ENCODE measurements at places on chromosomes 3 and 15.
A peak's percentile ranks its signal among the peaks of the same experiment; 100 is the strongest.

GRCh38 chr3:78822726-78823125 lies 945.1 kb downstream of the ROBO1 start:
- no peak for DNase-seq

- DNase-seq = no peak
Observed at GRCh38 chr3:169686874-169687273, 23.4 kb upstream of the MECOM start.

DNA sequence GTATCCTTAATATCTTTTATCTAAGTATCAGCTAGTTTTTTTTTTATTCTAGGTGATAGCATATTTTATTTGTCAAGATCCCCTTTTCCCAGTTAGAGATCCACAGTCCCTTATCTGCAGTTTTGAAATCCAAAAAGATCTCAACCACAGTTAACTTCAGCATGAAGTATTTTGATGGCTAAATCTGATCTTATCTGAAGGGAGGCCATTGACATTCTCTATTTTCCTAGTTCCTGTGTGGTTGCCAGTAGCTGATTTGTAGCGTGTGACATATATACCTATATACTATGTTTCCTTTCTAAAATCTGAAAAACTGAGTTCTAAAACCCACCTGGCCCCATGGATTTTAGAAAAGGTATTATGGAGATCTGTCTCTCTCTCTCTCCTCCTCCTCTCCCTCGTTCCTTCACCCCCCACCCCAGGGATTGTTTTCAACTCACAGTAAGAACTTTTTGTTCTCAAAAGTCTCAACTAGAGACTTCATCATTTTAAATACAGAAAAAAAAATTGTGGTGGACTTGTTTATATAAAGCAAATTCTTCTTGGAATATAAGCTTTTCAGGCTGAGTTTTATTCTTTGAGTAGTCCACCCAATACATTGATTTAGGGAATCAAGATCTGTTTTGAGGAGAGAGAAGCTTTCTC lies 12.3 kb downstream of the TCF12 start:
- DNase-seq = no peak

GRCh38 chr3:178445139-178445538 lies 91.1 kb upstream of the KCNMB2 start:
- no peak for DNase-seq

- peak; percentile 90 for DNase-seq
Observed at GRCh38 chr15:68875377-68876116, 54.8 kb upstream of the SPESP1 start.

GRCh38 chr15:52653431-52653964 lies 25.7 kb downstream of the ATOSA start:
- no peak for DNase-seq

- no peak for DNase-seq
Observed at GRCh38 chr3:133561679-133562078, 11.8 kb upstream of the CDV3 start.

GRCh38 chr3:45272032-45272810 lies 46.1 kb upstream of the TMEM158 start:
- DNase-seq = no peak

- no peak for DNase-seq
Observed at GRCh38 chr15:74127954-74128784, 2.2 kb upstream of the ISLR2 start.

GRCh38 chr3:155252535-155252934 lies 40.9 kb downstream of the STRIT1 start:
- DNase-seq = no peak

DNA sequence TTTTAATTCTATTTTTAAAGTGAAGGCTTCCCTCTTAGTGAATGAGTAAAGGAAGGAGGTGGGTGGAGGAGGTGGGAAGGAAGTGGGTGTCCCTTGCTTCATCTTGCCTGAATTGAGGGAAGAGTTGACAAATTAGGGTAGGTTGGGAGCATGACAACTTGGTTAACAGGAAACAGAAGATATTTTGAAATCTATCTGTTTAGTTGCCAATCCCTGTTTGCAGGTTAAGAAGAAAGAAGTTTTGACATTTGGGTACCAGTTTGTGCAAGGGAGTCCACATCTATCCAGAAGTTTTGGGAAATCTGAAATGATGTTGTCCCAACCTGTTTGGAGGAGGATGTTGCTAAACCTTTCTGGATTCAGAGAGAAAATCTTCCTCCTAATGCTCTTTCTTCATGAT lies 204.1 kb upstream of the SUCLG2 start:
- DNase-seq = no peak

DNA sequence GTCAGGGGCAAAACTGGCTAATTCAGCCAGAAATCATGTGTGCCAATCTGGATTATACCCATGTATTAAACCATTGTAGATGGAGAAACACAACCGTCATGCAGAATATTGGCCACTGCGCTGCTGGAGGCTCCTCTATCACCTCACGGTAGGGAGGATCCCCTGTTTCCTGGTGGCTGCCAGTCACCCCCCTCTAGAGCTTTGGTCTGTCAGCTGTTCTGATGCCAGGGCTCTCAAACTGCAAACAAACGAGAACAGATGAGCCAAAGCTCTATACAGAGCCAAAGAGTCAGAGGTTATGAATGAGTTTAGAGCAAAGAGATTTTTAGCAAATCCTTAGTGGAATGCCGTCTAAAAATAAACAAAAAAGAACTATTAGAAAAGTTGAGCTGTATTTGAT lies 62.5 kb downstream of the IL20RB start:
- no peak for DNase-seq

DNA sequence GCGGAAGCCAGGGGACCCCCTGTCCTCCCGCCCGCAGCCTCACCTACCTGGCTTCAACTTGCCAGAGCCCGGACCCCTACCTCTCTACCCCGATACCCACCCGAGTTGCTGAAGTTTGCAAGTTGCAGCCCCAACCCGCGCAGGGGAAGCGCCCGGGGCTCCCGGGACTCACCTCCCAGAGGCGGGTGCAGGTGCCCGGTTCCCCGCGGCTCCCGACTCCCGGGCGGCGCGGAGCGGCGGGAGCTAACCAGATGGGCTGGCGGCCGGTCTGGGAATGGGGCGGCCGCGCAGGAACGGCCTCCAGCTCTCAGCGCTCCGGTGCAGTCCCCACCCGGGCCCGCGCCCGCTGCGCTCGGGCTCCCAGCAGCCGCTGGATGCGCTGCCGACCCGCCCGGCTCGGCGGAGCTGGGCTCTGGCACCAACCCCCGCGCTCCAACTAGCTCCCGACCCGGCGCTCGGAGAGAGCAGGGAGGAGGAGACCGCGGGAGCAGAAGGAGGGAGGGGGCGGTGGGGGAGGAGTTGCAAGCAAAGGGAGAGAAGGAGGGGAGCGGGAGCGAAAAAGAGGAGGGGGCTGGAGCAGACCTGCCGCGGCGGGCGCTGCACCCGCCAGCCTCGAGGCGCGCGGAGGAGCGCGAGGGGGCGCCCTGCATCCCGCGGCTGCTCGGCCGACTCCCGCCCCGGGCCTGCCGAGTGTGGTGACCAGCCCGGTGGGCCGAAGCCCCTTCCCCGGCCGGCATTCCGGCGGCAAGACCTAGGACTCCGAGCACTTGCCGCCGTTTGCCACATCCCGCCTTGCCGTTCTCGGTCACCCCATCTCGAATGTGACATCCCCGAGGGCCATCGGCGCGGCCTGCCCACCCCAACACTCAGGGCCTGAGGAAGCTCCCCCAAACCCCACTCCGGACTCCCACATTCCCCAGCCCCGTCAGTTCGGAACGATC lies at the start of gene SEMA5B:
TSS of gene SEMA5B (minus strand) at position 472 of the 941 bp plus-strand sequence. CDS start 66,500 bp downstream, outside the sequence.
- DNase-seq = no peak

Data from stimulated activated CD4-positive, alpha-beta T cell treated with anti-CD3 and anti-CD28 coated beads, Interleukin-15, amount 100 ng/mL, for 1 hour (primary cell).